ENCODE measurements at places on chromosomes 4 and X.
A peak's percentile ranks its signal among the peaks of the same experiment; 100 is the strongest.

GRCh38 chrX:129961180-129962083 is 21.0 kb upstream of the BCORL1 start:
- DNase-seq = no peak

DNA sequence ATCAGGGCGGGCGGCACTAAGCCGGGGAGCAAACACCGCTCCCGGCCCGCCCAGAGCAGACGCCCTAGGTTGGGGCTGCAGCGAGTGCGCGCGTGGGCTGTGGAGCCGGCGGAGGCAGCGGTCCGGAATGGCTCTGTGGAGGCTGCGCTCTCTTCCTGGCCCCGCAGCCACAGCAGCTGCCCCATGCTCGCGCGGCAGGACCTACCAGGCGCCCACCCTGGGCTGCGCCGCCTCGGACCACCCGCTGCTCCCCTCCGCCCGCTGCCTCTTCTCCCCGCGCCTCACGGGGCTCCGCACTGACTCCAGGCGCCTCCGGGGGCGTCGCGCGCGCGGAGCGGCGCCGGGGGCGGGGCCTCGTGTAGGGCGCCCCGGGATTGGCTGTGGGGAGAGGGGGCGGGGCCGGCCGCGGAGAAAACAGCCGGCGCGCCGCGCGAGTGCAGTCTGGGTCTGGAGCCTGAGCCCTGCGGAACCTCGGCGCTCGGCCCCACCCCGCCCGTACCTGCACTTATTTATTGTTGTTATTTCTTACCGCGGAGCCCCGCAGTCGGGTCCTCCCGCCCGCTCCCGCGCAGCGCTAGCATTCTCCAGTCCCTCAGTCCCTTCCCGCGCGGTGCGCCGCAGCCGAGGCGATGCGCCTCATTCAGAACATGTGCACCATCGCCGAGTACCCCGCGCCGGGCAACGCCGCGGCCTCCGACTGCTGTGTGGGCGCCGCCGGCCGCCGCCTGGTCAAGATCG is at the start of gene RASL11B:
TSS of gene RASL11B (plus strand) at position 439 of the 738 bp plus-strand sequence. CDS start at position 630, 191 bp downstream.
- peak; percentile 64 for DNase-seq

GRCh38 chr4:13844740-13845139 is 217.2 kb upstream of the BOD1L1 start:
- no peak for DNase-seq

DNA sequence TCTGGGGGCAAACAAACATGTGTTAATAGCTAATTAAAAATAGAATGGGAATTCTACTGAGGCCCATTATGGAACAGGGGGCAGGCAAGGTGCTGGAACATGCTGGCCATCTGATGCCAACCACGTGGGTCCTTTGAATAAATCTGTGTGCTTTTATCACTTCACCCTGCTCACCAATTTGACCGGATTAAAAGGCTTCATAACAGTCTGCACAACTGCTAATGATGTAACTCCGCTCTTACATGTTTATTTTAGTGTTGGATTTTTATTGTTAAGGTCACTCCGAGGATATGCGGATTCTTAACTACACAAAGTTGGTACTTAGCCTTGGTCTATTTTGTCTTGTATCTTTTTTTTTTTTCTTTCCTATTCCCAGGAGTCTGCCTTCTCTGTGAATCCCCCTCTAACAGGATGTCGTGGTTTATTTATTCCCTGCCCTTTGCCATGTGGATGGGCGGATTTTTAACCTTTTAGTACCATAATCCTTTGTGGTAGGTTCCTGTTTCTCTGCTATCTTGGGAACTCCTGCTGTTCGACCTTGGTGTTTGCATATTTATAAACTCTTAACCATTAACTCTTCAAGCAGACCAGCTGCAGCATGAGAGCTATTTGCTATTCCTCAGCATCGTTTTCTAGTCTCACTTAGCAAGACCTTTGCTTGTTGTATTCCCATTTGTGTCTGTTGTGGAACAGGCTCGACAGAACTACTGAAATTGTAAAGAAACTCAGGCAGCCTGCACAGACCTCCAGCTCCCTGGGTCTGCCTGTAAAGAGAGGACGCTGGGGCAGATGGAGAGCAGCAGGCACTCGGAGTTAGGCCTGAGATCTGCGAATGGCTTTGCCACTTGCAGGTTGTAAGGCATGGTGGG is 38.0 kb downstream of the TRIM2 start:
- no peak for DNase-seq

DNA sequence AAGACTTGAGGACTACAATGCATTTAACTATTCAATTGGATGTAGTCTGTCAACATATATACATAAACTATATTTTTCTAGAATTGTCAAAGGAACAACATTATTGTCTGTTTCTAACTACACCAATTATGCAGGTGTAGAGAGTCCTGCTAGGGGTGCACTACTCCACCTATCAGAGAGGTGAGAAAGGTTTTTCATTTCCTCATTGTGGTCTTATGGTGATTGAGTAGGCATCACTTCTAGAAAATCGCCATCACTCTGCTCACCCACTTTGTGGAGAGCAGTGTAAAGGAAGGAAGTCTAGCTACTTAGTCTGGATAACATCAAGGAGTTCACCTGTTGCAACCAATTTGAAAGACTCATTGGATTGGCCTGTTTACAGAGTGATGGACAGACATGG is 4.4 kb upstream of the ADH1C start:
- DNase-seq = no peak

- no peak for DNase-seq
Measured at GRCh38 chr4:110635163-110635865, 12.4 kb upstream of the PITX2 start.

- DNase-seq = no peak
Measured at GRCh38 chr4:31620476-31620875, 900.3 kb downstream of the PCDH7 start.

GRCh38 chr4:158020734-158021346 is 152.0 kb downstream of the GASK1B start:
- no peak for DNase-seq

DNA sequence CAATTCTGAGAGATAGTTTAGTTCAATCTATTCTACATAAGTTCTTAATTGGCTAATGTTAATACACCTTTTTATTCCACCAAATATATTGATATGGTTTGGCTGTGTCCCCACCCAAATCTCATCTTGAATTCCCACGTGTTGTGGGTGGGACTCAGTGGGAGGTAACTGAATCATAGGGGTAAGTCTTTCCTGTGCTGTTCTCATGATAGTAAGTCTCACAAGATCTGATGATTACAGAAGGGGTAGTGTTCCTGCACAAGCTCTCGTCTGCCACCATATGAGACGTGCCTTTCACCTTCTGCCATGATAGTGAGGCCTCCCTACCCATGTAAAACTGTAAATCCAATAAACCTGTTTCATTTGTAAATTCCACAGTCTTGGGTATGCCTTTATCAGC is 11.3 kb downstream of the PPA2 start:
- DNase-seq = no peak

- DNase-seq = no peak
Measured at GRCh38 chrX:134743091-134743490, 84.8 kb upstream of the PLAC1 start.

GRCh38 chr4:47668810-47669408 is 169.0 kb downstream of the CORIN start:
- DNase-seq = no peak

DNA sequence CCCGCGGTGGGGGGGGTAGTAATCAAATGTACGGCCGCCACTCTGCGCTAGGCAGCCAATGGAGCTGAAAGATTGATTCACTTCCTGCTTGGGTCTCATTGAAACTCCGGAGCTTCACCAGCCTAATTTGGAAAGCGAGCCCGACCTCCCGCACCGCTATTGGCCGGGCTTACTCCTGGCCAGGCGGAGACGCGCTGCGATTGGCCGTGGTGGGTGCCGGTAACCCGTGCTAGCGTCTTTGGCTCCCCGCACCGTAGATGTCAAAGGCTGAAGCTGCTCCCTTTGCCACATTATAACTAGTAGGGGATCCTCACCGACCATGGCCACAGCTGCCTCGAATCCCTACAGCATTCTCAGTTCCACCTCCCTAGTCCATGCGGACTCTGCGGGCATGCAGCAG is at the start of gene POU3F4:
TSS of gene POU3F4 (plus strand) at position 285 of the 400 bp plus-strand sequence. CDS start at position 320, 35 bp downstream.
- DNase-seq = no peak

GRCh38 chr4:176277162-176277904 is 8.3 kb upstream of the ASB5 start:
- DNase-seq = no peak

- no peak for DNase-seq
Measured at GRCh38 chr4:150115851-150116250, 37.6 kb downstream of the DCLK2 start.

GRCh38 chr4:37431417-37431743 is 186.8 kb downstream of the NWD2 start:
- DNase-seq = no peak

DNA sequence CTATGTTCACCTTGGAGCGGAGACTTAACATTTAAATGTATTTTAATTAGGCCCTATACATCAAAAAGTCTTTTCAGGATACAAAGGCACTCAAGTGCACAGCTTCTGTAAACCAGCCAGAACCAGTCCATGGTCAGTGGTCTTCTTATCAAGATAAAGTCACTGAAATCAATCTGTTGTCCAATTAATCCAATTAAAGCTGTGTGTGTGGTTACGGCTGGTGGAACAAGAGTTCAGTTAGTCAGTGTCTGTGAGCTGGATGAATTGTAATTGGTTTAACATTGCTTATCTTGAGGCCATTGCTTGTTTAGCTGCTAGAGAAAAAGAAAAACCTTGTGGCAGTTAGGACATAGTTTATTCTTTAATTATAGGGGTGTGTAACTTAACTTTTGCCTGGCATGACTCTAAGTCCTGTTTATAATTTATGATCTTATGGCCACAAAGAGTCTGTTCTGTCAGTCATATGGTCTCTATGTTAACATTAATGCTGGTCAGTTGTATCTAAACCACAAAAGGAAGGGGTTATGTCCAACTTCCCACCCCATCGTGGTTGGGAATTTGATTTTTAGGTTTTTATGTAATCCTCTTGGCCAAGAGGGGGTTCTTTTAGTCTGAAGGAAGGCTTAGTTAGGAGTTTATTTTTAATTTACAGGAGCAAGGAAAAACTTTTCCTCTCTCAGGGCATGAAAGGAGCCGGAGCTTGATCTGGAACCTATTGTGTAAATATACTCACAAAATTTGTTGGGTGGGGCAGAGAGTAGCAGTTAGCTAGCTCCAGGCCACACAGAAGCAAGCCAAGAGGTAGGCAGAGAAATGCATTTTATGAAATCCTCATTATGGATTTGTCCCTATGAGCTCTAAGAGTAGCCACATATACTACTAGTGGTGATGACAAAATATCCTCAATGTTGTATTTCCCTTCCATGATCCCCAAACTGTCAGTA is 665.7 kb upstream of the ACTRT1 start:
- DNase-seq = no peak

GRCh38 chrX:46912098-46912602 is at the start of gene JADE3:
TSS of gene JADE3 (plus strand) at chrX:46912421. CDS start at chrX:46984895, 72,474 bp downstream.
- DNase-seq = no peak
